ENCODE measurements at places on chromosomes 7 and 10. TPM values are rescaled to one million over a fixed set of nuclear protein-coding genes. Genes with fewer than 3 reads are reported as not detected.

Gene ASB4
- not detected for total RNA-seq

Gene GAD2
- not detected for total RNA-seq

Gene DOCK1
- 0.29 TPM for total RNA-seq

GRCh38 chr7:130084037-130084875, 13.9 kb downstream of the KLHDC10 start:
- DNase-seq: no peak

GRCh38 chr10:55146032-55146431, 345.0 kb upstream of the PCDH15 start:
- DNase-seq: no peak

- no peak for DNase-seq
Measured at GRCh38 chr10:9342885-9343570, 1288.5 kb downstream of the GATA3 start.

DNA sequence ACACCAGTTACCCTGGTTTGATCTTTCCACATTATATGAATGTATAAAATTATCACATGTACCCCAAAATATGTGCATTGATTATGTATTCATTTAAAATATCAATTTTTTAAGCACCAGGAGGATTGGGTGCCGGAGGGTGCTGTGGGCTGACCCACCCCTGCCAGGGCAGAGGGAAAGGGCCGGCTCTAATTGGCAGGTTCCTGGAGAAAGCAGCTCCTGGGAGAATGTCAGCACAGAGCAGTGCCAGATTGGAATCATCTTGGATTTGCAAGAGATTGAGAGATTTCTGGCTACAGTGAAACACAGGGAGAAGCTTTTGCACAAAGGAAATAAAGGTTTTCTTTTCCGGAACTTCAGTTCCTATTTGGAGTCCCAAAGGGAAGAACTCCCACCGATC, 264.4 kb upstream of the TCERG1L start:
- DNase-seq: no peak

- no peak for DNase-seq
Measured at GRCh38 chr7:141663081-141663849, 38.7 kb downstream of the DENND11 start.

- no peak for DNase-seq
Measured at GRCh38 chr7:125927556-125927955, 997.9 kb upstream of the POT1 start.

- DNase-seq: no peak
Measured at GRCh38 chr10:103960103-103960502, 6.8 kb upstream of the SLK start.

DNA sequence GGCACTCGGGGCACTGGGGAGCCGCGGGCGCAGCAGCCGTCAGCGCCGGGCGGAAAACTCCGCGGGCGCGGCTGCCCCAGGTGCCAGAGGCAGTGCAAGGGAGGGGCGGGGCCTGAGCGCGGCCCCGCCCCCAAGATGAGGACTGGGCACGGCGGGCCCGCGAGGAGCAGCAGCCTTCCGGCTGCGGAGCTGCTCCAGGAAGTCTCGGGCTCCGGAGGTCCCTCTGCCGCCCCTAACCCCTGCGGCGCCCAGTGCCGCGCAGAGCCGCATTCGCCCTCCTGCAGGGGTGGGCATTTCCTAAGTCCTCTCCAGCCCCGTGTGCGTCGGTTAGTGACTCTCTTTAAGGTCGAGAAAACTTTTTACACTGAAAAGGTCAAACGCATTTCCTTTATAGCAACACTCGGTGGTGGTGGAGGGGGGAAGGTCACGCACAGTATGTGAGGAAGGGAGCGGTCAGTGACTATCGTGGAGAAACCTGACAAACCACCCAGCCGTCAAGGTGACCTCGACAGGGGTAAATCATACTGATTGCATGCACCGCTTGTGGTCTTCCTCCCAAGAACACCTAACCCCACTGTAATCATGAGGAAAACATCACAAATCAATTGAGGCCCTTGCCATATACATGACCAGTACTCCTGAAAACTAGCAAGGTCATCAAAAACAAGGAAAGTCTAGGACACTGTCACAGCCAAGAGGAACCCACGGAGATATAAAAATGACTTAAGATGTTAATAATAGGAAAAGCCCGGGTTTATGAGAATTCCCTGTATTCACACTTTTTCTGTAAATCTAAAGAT, at the start of gene ANXA11:
Gene ANXA11, minus strand, starts transcription at position 61 of the 800 bp plus-strand sequence. CDS start 32,676 bp downstream, outside the sequence.
- peak; percentile 89 for DNase-seq

GRCh38 chr7:153938451-153938850, 113.7 kb upstream of the DPP6 start:
- no peak for DNase-seq
